Esophagus squamous epithelium (tissue), 5 donors: ENCODE measurements at places on chromosomes 6 and 20.

GRCh38 chr6:978937-979685 lies 286.2 kb upstream of the EXOC2 start:
- DNase-seq, result no peak

GRCh38 chr20:60035486-60035885 lies 77.3 kb downstream of the CDH26 start:
- DNase-seq, result no peak

GRCh38 chr20:50691573-50692551 lies 520 bp upstream of the RIPOR3 start:
- no peak for DNase-seq

DNA sequence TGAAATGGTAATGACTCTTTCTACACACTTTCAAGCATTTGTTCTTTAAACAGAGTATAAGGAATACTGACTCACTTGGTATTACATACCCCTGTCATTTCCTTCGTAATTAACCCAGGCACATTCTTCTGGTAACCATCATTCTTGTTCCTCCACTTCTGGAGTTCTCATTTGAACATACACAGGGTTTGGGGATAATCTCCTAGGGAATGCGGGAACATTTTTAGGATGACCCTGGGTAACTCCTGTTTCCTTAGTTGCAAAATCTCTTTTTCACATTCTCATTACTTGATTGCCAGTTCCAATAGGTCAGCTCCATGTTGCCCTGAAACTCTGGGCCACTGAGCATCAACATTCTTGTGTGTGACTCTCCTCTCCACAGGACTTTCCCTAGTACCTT lies 51.5 kb upstream of the E2F3 start:
- DNase-seq, result no peak

GRCh38 chr20:32009564-32009963 lies 674 bp upstream of the CCM2L start:
- no peak for DNase-seq

GRCh38 chr6:170403451-170403850 lies 96.9 kb downstream of the FAM120B start:
- DNase-seq, result no peak

DNA sequence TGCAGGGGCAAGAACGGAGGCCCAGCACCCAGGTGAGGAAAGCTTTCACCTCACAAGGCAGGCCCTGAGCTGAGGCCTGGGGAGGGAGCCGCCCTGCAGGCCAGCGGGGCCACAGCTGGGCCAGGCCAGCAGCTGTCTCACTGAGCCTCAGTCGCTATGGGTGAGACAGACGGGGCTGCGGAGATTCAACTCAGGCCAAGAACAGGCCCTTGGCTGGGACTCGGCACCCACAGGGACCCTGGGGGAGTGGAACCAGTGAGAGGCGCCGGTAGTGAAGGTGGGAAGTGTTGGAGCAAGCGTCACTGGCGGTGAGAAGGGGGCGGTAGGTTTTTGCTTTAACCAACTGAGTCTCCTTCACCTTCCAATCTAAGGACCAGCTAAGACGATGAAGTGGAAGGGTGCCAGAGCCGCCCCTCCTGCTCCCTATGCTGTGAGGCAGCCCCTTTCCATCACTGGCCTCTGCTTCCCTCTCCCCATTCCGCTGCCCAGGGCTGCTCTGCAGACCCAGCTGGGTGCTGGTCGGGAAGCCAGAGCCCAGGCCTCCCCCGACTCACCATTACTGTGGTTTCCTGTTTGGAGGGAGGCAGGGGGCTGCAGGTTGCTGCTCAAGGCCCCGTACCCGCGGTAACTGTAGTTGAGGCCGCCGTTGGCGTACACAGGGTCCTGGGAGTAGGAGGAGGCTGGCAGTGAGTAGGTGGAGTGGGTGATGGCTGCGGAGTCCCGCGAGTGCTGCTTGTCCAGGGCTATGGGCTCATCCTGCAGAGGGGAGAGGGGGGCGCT lies 93.7 kb downstream of the ASXL1 start:
- DNase-seq, result no peak

- no peak for DNase-seq
Measured at GRCh38 chr20:1255675-1256074, 10.4 kb upstream of the SNPH start.

GRCh38 chr6:13795041-13795750 lies 19.2 kb downstream of the MCUR1 start:
- DNase-seq, result no peak

GRCh38 chr6:157113389-157113788 lies 209.9 kb downstream of the TMEM242 start:
- no peak for DNase-seq

GRCh38 chr20:20680991-20681508 lies 31.4 kb downstream of the RALGAPA2 start:
- DNase-seq, result no peak

GRCh38 chr6:5030596-5031136 lies 26.8 kb upstream of the RPP40 start:
- DNase-seq, result peak; percentile 13

DNA sequence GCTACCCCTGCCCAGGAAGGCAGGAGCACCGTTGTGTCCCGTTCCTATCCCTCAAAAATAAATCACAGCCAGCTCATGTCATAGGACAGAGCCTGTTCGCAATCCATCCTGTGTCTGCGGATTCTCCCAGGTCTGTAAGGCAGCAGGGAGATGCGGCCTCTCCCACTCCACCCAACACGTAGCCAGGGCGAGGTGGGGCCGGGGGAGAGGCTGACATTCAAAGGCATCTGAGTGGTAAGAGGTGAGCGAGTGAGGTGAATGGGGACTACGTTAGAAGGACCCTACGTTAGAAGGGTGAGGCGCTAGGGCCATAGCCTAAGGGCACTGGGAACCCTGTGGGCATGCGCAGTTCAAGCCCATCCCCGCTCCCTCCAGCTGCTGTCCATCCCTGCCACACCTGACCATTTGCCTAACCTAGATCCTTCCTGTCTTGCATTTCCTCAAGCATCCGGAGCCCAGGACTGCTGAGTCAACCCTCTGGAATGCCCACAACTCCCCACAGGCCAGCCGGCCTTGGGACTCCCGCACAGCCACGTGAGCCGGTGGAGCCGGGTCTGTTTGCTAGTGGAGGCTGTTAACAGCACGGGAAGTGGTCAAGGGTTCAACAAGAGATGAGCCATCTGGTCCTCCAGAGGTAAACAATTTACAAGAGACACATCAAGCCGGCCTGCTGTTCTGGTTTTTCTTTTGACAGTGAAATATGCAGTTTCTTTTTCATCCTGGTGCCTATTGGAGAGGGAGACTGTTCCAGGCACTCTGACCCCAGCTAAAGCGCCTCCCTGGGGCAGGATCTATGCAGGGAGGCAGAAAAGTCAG lies 45.9 kb downstream of the RIPOR3 start:
- DNase-seq, result no peak

DNA sequence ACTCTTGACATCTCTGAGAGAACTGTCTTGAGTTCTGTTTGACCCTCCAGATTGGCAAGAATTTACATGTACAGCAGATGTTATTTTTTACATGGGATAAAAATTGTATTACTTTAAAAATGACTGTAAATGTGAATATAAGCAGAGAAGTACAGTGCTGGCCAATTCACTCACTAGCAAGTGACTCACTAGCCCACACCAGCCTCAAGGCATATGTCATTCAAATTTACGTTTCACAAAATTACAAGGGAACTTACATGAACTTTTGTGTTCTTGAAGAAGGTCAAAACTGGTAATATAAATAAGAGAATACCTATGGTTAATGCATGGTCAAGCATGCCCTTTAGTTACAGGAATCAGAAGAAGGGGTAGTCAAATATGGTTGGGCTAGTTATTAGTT lies 54.0 kb upstream of the HMGCLL1 start:
- DNase-seq, result no peak

DNA sequence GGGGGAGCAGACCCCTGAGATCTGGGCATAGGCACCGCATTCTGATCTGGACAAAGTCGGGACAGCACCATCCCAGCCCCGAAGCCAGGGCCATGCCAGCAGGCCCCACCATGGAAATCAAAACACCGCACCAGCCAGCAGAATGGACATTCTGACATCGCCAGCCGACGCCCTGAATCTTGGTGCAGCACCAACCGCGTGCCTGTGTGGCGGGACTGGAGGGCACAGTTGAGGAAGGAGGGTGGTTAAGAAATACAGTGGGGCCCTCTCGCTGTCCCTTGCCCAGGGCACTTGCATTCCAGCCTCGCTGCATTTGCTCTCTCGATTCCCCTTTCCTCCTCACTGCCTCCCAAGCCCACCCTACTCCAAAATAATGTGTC lies 2.0 kb downstream of the NNAT start:
- DNase-seq, result no peak

- no peak for DNase-seq
Measured at GRCh38 chr6:156839591-156840001, 62.4 kb downstream of the ARID1B start.

GRCh38 chr20:14334306-14334930 lies 3.0 kb downstream of the FLRT3 start:
- no peak for DNase-seq

- no peak for DNase-seq
Measured at GRCh38 chr20:47611785-47612184, 110.1 kb downstream of the NCOA3 start.

DNA sequence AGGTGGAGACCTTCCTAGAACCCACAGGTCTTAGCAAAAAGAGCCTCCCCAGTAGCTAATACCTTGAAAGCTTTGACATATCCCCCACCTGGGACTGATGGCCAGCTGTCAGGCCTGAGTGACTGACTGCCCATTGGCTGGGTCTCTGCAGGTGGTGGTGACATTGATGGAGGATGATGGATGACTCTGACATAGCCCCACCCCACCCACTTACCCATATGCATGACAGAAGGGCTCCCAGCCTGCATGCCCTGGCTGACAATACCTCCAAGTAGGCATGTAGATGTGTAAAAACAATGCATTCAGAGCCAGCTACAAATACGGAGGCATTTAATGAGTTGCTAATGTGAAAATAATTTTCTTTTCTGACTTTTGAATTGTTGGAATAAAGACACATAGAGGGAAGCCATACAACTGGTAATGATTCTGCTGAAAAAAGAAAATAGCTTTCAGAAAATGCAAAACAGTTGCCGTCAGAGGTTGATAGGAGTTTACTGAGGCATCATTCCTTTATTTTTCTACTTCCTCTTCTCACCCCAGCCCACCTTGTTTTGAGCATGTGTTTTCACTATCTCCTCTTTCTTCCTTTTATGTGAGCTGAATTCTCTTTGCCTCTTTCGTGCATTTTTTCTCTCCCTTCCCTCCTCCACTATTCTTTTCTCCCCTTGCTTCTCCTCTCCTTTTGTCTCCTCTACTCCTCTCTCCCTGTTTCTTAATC lies 70.6 kb downstream of the OLIG3 start:
- DNase-seq, result no peak

DNA sequence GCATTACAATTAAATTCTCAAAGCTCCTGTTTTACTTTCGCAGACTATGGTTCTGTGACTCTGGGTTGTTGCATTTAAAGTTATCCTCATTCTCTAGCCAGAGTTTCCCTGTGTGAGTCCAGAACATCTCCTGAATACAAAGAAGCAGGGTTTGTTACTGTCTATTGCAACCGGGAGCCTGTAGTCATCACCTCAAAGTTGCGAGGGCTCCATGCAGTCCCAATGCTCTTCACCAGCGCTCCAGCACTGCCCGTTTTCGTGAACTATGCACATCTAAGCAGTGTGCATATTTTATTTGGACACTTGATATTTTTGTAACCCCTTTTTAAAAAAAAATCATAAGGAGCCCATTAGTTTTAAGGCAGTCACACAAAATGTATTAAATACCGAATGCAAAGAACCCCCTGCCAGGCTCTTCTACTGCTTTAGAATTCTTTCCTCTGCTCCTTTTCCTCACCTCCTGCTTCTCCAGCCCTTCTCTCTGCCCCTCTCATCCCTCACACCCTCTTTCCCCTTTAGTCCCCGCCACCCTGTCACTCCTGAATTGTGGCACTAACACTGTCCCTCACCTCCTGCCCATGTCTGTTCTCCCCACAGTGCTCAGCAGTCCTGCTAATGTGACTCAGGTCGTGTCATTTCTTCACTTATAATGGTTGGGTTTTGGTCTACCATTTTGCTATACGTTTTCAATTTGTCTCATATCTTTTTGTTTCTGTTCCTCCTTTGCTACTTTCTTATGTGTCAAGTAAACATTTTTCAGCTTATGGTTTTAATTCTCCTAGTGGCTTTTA lies 1.1 kb upstream of the HLA-C start:
- DNase-seq, result no peak

GRCh38 chr6:150537491-150537890 lies 62.2 kb upstream of the PLEKHG1 start:
- DNase-seq, result no peak

- no peak for DNase-seq
Measured at GRCh38 chr6:36265744-36266143, 4.1 kb upstream of the PNPLA1 start.

DNA sequence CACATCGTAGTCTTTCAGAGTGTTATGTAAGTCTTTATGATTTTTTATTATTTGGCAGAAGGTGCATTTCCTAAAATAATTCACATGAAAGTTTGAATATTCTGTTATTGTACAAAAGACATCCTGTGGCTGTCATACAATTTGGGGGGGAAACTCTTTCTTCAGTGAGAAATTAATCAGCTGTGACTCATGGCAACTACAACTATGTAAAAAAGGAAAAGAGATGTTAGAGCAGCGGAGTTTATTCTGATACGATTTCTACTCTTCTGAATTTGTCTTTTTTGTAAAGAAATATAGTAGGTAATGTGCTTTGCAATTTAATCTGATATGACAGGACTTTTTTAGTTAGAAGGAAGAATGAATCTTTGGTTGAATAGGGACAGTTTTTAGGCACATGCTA lies 14.2 kb downstream of the COL19A1 start:
- no peak for DNase-seq

DNA sequence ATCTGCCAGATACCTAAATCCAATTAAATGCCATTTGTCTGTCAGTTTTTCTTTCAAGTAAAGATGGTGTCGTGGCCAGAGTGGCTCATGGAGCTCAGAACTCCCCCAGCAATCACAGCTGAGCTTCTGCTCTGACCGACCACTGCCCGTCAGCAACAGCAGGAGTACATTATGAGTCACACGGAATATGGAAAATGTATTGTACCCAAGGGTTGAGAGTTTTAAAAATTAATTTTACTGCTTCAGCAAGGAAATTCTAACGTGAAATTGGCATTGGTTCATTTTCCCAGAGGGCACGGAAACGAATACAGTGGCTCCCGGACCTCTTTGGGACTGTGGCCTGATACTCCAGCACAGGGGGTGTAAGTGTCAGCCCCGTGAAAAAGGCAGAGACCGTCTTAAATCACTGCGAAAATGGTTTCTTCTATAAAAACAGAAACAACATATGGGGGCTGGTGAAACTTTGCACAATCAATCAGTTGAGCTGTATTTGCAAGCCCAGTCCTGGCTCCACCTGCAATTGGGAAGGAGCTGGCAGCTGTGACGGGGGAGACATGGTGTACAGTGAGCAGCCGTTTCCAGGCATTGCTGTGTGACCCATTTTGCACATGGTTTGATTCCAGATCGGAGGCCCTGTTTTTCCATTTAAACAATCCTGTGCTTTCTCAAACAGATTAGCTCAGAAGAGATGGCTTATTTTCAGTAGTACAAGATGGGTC lies 12.8 kb downstream of the NPEPL1 start:
- no peak for DNase-seq
